Renal cortex interstitium (tissue), 15 donors: ENCODE measurements at places on chromosomes 3 and 15. TPM values are rescaled to one million over a fixed set of nuclear protein-coding genes. Genes with fewer than 3 reads are reported as not detected.

DNA sequence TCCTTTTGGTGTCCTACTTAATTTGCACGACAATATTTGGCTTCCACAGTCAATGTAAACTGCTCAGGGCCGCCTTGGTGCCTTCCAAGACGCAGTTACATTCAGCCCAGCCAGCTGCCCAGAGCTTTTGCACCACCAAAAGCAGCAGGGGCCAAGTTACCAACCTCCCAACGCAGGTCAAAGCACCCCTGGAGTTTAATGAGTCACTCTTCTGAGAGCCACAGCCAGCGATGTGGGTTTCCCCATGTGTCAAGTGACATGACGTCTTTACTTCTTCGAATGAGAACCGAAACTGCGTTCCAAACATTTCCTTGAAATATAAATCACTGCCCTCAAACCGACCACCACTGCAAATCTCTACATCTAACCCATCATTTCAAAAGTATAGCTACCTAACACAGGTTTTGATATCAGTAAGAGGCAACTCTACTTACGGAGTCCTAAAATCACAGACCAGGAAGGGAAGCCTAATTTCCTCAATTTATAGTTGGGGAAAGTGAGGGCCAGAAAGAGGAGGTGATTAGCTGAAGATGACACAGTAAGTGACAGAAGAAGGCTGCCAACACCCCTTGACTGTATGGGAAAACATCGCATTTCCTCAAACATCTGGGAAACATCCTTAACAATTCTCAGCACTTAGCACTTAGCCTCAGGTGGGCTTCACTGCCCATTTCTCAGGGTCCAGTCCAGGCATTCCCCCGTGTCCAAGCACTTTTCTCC, 24.5 kb downstream of the MB21D2 start:
- peak; percentile 37 for DNase-seq

DNA sequence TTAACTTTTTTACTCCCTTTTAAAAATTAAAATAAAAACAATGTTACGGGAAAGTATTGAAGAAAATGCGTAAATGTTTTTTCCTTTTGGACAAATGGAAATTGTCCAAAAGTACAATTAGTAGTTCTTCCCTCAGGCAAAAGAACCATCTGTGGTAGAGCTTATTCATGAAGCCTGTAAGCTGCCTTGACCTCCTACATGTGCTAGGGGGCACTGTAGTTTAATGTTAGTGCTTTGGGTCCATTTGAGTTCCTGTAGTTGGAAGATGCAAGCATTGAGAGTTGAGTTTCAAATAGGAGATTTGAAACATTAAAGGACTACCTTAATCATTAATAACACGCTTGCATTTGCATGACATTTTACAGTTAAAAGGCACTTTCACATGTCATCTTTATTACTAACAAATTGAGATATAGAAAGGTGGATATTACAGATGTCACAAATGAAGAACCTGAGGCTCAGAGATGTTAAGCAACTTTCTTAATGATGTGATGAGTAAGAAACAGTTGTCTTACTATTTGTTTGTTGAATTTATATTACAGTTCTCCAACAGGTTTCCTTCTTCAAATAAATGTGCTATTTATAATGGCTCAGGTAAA, 1.8 kb upstream of the ZNF385D start:
- DNase-seq = no peak

DNA sequence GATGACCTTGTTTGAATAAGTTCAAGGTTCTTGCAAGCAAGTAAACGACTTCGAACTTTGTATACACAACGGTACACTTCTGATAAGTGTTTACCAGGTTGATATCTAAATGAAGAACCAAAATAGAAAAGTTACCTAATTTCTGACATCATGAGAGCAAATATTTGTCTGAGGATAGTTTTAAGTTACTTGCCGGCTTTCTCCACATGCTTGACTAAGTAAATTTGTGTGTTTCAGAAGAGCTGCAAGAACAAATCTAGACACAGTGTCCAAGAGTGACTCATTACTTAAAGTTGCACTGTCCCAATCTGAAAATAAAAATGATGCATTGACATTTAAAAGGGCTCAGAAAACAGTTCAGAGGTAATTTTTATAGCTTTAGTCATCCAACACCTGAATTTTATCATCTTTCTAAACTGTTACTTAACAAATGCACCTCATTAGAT, 115.1 kb downstream of the HERC1 start:
- DNase-seq = no peak

DNA sequence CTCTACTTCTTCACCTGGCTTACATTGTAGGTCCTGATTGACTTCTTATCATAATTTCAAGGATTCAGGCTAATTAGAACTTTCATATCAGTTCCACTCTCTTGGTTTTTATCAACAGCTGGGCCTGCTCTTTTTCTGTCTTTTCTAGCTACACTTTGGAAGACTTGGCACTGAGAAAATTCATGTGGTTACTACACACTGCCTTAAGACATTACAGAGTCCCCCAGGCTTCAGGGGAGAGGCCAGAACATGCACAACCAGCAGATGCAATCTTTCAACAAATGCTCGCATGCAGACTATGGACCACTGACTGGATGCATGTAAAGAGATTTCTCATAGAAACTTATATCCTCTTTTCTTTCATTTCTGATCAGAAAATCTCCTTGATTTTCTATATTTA, 423.5 kb downstream of the TUSC7 start:
- no peak for DNase-seq

- DNase-seq = peak; percentile 71
These were observed 56.6 kb upstream of the PRTG start for GRCh38 chr15:55799291-55800212.

DNA sequence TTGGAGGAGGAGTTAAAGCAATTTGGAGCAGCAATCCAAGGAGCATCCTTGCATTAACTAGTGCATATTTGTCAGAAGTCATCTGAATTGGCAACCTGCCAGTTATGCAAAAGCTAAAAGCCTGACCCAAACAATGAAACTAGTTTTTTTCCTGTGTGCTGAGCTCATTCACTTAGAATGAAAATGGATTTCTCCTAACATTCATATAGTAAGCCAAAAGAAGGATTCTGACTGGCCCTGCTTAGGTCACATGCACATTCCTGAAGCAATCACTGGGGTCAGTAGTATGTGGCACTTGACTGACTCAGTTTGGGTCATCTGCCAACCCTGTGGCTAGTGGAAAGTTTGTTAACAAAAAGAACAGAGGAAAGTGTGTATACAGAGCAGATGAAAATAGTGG, 30.5 kb downstream of the OXSM start:
- peak; percentile 35 for DNase-seq

DNA sequence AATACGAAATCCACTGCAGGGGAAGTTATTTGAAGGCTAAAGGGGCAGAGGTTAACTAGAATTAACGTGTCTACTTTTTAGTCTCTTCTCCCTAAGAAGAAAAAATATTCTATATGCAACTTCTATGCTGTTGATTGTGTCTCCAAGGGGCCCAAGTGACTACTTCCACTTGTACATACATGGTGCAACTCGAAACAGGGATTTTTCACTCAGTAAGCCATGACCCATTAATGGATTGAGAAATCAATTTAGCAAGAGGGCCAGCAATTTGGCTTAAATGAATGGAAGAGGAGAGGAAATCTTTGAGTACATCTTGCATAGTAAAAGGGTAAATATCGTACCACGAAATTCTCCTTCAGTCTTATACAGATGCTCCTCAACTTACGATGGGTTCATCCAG, 151.1 kb upstream of the HES1 start:
- no peak for DNase-seq

DNA sequence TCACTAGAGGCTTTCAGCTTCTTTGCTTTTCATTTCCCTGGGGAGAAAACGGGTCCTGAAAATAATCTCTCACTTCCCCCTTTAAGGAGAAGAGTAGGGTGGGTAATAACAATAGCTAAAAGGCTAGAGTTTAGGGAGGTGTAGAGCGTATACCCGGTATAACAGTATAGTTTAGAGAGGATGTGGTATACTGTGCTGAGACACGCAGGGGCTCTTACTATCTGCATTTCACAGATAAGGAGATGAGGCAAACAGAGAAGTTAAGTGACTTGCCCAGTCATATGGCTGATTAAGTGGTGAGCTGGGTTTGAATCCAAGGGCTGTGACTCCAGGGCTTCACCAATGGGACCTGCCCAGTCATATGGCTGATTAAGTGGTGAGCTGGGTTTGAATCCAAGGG, 15.0 kb upstream of the KCNMB3 start:
- DNase-seq = no peak

GRCh38 chr15:36177590-36178302, 401.7 kb upstream of the CDIN1 start:
- DNase-seq = peak; percentile 79

DNA sequence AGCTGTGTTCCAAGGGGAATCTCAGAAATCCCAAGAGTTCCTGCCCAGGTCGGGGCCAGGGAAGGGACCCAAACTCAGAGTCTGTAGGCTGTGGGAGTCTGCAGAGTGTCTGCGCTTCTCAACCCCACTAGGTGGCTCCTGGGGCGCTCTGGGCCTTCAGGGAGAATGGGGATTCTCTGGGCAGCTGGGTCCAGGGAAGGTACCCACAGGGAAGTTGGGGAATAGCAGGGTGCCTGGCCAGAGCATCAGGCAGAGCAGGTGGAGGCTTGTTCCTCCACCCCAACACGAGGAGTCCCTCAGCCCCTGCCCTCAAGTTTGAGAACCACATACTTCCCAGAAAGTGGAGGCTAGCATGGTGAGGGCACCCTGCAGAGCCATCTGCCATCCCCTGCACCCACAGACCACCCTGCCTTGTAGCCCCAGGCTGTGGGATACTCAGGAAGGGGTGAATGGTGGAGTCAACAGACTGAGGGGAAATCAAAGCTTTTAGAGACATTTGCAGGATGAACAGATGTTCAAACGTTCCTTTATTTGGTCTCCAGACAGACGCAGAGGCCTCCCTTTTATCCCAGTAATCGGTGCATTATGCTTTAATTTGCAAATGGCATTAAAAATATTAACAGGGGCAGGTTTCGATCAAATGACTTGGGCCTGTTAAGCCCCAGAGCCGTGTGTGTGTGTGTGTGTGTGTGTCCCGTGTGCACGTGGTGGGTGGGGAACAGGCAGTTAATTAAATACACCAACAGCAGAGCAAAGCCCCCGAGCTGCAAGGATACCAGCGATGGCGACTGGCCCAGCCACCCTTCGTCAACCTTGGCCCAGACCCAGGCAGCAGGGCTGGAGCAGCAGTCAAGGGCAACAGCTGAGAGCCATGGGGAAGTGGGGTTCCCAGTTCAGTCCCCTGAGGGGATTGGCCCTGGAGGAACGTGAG, 57.7 kb downstream of the DNAJB8 start:
- DNase-seq = no peak

DNA sequence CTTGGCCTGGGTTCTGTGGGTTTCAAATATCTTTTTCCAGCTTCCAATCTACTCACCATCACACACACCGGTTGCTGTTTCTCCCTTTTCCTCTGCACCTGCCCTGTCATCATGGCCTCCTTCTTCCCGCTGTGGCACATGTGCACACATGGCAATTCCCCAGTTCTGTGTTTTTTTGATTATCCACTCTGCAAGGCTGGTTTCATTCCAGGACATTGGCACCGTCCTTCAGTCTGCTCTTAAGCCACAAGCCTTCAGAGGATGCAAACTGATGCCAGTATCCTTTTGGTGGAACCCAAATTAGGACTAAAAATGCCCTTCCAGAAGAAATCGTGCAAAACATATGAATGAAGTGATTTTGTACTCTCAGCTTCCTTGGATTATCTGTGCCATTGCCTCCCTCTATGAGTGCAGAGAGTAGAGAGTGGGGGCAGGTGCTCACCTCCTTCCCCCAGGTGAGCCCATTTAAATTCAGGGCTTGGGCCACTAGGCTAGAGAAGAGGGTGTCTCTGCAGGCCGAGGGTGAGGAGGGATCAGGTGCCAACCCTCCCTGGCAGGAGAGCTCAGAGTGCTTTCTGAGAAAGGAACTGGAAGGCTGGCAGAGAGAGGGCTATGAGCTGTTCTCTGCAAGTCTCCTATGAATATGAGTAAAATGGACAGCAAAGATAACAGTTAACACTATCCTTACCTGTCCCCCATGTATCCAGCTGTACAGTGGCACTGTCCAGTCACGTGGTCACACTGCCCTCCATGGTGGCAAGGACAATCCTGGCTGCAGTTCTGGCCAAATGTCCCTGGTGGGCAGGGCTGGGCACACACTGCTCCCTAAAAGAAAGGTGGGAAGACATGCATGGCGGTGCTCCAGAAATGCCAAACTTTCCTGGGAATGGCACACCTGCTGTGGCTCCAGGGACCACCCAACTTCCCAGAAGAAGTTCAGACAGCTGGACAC, 100.8 kb downstream of the RAB11A start:
- no peak for DNase-seq

- DNase-seq = no peak
These were observed 496.3 kb downstream of the ROBO2 start for GRCh38 chr3:77536038-77536775.

- no peak for DNase-seq
These were observed 39.0 kb downstream of the SHC4 start for GRCh38 chr15:48924528-48925393.

- no peak for DNase-seq
These were observed 789.0 kb upstream of the ROBO1 start for GRCh38 chr3:80556763-80557162.

- no peak for DNase-seq
These were observed 498.1 kb upstream of the TPRG1 start for GRCh38 chr3:188673646-188674186.

DNA sequence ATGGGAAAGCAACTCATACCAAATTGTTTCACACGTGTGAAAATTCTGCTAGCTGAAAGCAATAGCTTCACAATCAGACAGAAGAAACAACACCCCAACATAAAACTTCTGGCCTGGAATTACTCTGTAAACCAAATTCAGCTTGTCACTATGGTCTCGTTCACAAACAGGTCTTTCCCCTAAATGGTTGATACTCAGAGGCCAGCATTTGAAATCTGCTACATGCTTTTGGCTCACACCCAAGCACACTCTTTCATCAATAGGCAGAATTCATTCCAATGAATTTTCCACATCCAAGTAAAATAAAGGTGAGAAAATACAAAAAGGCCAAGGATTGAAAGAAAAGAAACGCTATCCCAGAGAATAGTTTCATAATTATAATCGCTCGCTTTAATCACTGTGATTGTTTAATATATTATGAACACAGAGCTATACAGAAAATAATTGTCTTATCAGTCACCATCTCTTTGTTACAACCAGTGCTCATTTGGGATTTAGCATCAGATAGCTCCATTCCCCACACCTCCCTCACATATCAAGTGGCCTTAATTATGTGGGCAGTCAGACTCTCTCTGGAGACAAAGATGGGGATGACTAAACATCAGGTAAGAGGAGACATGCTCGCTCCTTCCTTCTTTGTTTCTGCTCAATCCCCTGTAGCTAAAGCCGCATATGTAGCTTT, 503.8 kb upstream of the ARRDC4 start:
- DNase-seq = peak; percentile 8

GRCh38 chr15:66789029-66790025, 87.3 kb downstream of the SMAD6 start:
- DNase-seq = no peak

- DNase-seq = no peak
These were observed 1.9 kb upstream of the CHST14 start for GRCh38 chr15:40468898-40469331.

GRCh38 chr15:33150971-33151370, 43.5 kb downstream of the FMN1 start:
- no peak for DNase-seq

- no peak for DNase-seq
These were observed 5.7 kb downstream of the ARRDC4 start for GRCh38 chr15:97966246-97966645.

GRCh38 chr3:73653877-73654276, 29.1 kb upstream of the PDZRN3 start:
- DNase-seq = no peak

GRCh38 chr15:39100106-39100660, 480.7 kb upstream of the THBS1 start:
- no peak for DNase-seq

Gene SAMMSON
- polyA plus RNA-seq = 0.17 TPM

Gene SLC24A1
- 23.2 TPM for polyA plus RNA-seq

Gene SLC28A1
- polyA plus RNA-seq = 6.8 TPM
